ENCODE measurements at places on chromosomes 13 and 19.

DNA sequence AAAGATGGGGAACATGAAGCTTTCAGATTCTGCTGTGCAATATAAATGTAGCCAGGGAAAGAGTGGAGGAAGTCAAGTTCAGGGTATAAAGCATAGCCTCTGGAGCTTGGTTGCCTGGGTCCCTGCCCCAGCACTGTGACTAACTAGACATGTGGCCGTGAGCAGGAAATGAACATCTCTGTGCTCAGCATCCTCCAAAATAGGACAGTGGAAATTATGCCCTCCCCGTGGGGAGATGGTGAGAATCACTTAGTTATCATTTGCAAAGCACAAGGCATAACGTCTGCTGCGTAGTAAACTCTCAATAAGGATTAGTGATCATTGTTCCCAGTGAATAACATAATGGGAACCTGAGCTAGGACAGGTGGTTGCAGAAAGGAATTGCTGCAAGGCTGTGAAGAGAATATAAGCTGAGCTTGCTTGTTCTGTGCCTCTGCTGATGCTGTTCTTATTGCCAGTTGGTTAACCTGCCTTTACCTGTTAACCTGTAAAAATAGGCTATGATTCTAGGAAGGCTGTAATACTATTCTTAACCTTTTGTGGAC, 441.0 kb downstream of the COG6 start:
- no peak for DNase-seq

- DNase-seq = no peak
These were observed 395.8 kb upstream of the MIR17HG start for GRCh38 chr13:90951663-90952062.

DNA sequence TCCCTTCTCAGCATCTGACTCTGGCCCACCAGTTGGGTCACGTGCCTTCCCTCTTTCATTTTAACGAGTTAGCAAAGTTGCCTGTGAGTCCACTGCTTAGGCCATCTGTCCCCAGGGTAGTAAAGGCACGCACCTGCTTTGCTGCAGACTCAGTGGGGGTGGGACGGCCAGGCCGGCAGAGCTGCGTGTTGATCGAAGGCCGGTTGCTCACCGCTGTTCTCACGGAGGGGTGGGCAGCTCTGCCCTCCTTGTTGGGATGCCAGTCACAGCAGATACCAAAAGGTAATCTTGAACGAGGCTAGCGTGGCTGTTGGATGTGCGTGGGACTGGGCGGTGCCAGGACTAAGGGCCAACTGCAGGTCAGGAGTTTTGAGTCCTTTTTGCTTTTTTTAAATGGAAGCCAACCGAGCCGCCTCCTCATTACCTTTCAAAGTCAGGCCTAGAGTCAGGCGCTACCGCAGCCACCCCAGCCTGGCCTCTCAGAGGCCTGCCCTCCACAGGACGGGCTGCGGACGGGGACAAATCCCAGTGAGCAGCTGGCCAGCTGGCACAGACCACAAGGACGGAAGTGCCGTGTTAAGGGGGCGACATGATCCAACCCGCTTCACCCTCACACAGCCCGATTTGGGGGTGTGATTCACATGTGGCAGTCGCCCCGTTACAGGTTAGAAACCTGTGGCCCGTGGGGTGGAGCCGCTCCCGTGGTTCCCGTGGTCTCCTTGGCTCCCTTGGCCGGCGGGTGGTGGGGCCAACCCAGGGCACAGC, 20.6 kb downstream of the ADPRHL1 start:
- DNase-seq = no peak

- DNase-seq = no peak
These were observed 2.2 kb upstream of the AMH start for GRCh38 chr19:2246801-2247361.

GRCh38 chr19:50764409-50764808, 5.9 kb upstream of the GPR32 start:
- no peak for DNase-seq

Measured in fibroblast of skin of left biceps (primary cell).